Adrenal gland (tissue), 19 donors: ENCODE measurements at places on chromosomes 7 and 10. TPM values are rescaled to one million over a fixed set of nuclear protein-coding genes. Genes with fewer than 3 reads are reported as not detected.

- H3K4me3 ChIP-seq = no peak overlapping the region
- H3K27me3 ChIP-seq = no peaks in the 10 kb centered on the region
- no peaks in the 10 kb centered on the region for H3K36me3 ChIP-seq
- no peak overlapping the region for H3K27ac ChIP-seq
- H3K4me1 ChIP-seq = peaks cover 14% of the 10 kb centered on the region
- no peak for DNase-seq
Measured at GRCh38 chr10:49000437-49001398, 61.1 kb upstream of the LRRC18 start.

DNA sequence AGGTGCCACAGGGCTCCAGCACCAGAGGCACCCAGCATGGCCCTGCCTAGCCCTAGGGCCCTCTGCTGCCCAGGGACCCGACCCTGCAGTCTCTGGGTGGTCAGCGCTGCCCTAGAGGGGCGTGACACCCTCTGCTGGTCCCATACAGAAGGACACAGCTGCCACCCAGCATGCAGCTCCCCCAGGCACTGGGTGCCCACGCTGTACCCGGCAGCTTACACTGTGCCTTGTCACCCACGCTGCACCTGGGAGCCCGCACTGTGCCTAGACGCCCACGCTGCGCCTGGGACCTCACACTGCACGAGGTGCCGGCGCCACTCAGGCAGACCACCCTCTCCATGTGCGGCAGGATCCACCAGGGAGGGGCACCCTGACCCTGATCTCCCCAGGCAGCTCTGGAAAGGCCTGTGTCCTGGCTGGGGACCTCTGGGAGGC, 55.2 kb downstream of the PWWP2B start:
- DNase-seq = no peak
- H3K27me3 ChIP-seq = no peaks in the 10 kb centered on the region
- H3K4me3 ChIP-seq = no peak overlapping the region

DNA sequence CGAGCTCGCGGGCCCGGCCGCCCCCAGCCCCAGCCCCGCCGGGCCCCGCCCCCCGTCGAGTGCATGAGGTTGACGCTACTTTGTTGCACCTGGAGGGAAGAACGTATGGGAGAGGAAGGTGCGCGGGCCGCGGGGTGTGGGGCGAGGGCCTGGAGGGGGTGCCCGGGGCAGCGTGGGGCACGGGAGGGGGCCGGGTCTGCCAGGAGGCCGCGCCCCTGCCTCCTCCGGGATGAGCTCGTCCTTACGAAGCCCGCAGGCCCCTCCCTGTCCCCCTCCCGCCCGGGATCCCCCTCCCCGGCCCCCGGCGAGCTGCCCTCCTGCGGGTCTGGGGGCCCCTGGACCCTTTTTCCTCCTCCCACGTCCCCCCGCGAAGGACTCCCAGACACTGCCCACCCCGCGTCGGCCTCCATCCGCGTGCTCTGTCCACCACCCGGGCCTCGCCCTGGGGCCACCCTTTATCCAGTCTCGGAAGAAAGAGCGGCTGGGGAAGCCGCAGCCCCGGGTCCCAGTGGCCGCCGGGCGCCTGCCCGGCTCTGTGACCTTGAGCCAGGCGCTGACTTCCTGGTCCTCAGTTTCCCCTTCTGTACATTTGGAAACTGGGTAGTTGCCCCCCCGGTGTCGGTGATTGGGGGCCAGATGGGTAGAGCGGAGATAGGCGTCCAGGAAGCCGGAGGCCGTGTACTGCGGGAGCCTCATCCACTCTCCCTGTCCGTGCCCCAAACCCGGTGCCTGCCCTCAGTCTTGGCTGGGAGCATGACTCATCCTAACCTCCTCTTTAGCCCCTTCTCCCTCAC, 521 bp downstream of the LIMK1 start:
- no peaks in the 10 kb centered on the region for H3K36me3 ChIP-seq
- H3K27me3 ChIP-seq = no peaks in the 10 kb centered on the region
- peaks cover 21% of the 10 kb centered on the region for H3K4me1 ChIP-seq
- peak; percentile 61 for DNase-seq

GRCh38 chr10:97406064-97406463, 4.9 kb upstream of the RRP12 start:
- no peak for DNase-seq
- H3K27me3 ChIP-seq = no peaks in the 10 kb centered on the region
- H3K27ac ChIP-seq = no peak overlapping the region
- H3K4me1 ChIP-seq = peaks cover 19% of the 10 kb centered on the region
- no peaks in the 10 kb centered on the region for H3K36me3 ChIP-seq

DNA sequence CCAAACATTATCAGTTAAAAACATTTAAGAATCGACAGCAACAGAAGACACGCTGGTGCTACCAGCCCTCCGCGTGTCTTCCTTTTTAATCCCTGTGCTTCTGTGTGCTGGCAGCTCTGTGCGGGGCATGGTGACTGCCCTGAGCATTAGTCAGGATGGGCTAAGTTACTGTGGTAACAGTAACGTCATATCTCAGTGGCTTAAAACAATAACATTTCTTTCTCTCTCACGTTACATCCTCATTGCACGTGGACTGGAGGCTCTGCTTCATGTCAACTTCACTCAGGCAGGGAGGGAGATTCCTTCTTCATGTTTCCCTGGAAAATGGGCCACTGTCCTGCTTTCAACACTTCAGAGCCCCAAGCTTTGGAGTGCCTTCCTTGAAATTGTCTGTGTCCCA, 378.5 kb downstream of the CCSER2 start:
- H3K36me3 ChIP-seq = no peaks in the 10 kb centered on the region
- no peaks in the 10 kb centered on the region for H3K4me1 ChIP-seq
- no peak overlapping the region for H3K27ac ChIP-seq
- H3K4me3 ChIP-seq = no peak overlapping the region
- DNase-seq = no peak

DNA sequence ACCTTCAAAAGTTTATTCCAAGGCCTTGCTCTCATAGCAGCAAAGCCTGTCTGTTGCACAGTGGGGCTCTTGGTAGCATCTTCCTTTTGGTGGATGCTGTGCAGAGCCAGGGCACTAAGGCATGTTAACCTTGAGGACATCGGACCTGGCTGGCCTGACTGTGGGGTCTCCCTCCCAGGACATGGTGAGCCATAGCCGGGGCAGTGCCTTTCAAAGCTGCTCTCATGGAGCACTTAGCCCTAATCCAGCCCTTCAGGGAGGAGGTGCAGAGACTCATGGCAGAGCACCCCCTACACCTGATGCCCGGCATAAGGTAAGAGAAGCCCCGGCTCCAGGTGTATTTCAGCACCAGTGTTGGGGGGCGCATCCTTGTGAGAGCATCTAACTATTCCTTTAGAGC, 941.4 kb upstream of the ZNF722 start:
- H3K36me3 ChIP-seq = no peaks in the 10 kb centered on the region
- DNase-seq = no peak
- no peaks in the 10 kb centered on the region for H3K27me3 ChIP-seq
- H3K4me1 ChIP-seq = no peaks in the 10 kb centered on the region

GRCh38 chr10:110366635-110367034, 61.9 kb upstream of the SMNDC1 start:
- H3K36me3 ChIP-seq = no peaks in the 10 kb centered on the region
- no peak overlapping the region for H3K27ac ChIP-seq
- no peak for DNase-seq
- no peak overlapping the region for H3K4me3 ChIP-seq
- H3K4me1 ChIP-seq = no peaks in the 10 kb centered on the region

GRCh38 chr7:26567266-26567665, 275.6 kb downstream of the SNX10 start:
- H3K27me3 ChIP-seq = no peaks in the 10 kb centered on the region
- no peak overlapping the region for H3K27ac ChIP-seq
- DNase-seq = no peak
- H3K36me3 ChIP-seq = no peaks in the 10 kb centered on the region
- H3K4me3 ChIP-seq = no peak overlapping the region
- no peaks in the 10 kb centered on the region for H3K4me1 ChIP-seq

DNA sequence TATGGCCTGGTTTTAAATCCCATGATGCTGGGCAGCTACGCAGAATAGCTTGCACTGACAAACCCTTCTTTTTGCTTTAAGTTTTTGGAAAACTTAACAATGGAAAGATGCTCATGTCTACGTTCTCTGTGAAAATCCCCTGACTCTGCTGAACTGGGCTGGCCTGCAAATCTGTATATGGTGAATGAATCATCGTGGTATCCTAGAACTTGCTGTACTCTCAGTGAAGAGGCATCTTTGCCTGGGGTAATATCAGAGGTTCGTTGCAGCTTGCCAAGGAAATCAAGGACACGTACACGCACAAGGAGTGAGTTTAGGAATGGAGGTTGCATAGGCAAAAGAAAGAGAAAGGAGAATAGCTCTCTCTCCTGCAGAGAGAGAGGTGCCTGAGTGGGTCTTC, 382.0 kb upstream of the ADARB2 start:
- no peaks in the 10 kb centered on the region for H3K4me1 ChIP-seq
- no peak for DNase-seq
- no peak overlapping the region for H3K4me3 ChIP-seq

DNA sequence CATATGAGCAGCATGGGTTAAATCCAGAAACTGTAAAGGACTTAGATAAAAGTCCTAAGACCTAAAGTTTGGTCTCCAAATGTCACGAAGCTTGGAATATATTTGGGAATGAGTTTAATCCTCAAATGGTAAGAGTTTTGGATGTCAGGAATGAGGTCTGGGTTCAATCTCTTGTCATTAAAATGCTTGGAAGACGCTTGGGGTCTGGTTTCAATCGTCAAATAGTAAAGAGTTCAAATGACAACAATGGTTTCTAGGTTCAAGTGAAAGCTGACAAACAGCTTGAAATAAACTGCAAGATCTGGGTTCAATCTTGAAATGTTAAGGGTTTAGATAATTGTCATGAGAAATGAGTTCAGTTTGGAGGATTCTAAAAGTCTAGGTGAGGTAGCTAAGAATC, 385.5 kb upstream of the HPS1 start:
- no peak for DNase-seq
- no peak overlapping the region for H3K4me3 ChIP-seq
- no peak overlapping the region for H3K27ac ChIP-seq
- no peaks in the 10 kb centered on the region for H3K36me3 ChIP-seq

GRCh38 chr10:28680358-28680752, 3.0 kb downstream of the BAMBI start:
- no peak for DNase-seq
- peaks cover 11% of the 10 kb centered on the region for H3K36me3 ChIP-seq
- H3K4me1 ChIP-seq = no peaks in the 10 kb centered on the region
- no peak overlapping the region for H3K27ac ChIP-seq

- H3K36me3 ChIP-seq = no peaks in the 10 kb centered on the region
- H3K27me3 ChIP-seq = no peaks in the 10 kb centered on the region
- H3K27ac ChIP-seq = no peak overlapping the region
- H3K4me3 ChIP-seq = no peak overlapping the region
- no peaks in the 10 kb centered on the region for H3K4me1 ChIP-seq
- no peak for DNase-seq
Measured at GRCh38 chr7:24793982-24794648, 36.9 kb upstream of the GSDME start.

DNA sequence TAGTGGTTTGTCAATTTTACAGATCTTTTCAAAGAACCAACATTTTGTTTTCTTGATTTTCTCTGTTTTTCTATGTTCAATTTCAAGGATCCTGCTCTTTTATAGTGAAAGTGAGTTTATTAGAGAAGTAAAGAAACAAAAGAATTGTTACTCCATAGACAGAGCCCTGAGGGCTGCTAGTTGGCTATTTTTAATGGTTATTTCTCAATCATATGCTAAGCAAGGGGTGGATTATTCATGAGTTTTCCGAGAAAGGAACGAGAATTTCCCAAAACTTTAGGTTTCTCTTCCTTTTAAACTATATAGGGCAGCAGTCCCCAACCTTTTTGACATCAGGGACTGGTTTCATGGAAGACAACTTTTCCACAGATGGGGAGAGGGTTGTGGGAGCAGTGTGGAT, 165.0 kb downstream of the CCSER2 start:
- no peak for DNase-seq
- H3K4me3 ChIP-seq = no peak overlapping the region
- H3K27me3 ChIP-seq = no peaks in the 10 kb centered on the region
- no peak overlapping the region for H3K27ac ChIP-seq

- no peaks in the 10 kb centered on the region for H3K27me3 ChIP-seq
- DNase-seq = no peak
- H3K36me3 ChIP-seq = no peaks in the 10 kb centered on the region
- no peaks in the 10 kb centered on the region for H3K4me1 ChIP-seq
- no peak overlapping the region for H3K4me3 ChIP-seq
- H3K27ac ChIP-seq = no peak overlapping the region
Measured at GRCh38 chr10:84293574-84294016, 34.8 kb upstream of the CCSER2 start.

GRCh38 chr7:147968046-147968610, 622.4 kb upstream of the C7orf33 start:
- no peaks in the 10 kb centered on the region for H3K4me1 ChIP-seq
- no peak overlapping the region for H3K27ac ChIP-seq
- H3K4me3 ChIP-seq = no peak overlapping the region
- H3K36me3 ChIP-seq = no peaks in the 10 kb centered on the region

GRCh38 chr10:114388275-114388674, 16.0 kb downstream of the AFAP1L2 start:
- no peaks in the 10 kb centered on the region for H3K27me3 ChIP-seq
- no peaks in the 10 kb centered on the region for H3K4me1 ChIP-seq
- H3K27ac ChIP-seq = no peak overlapping the region
- no peak for DNase-seq
- no peaks in the 10 kb centered on the region for H3K36me3 ChIP-seq
- no peak overlapping the region for H3K4me3 ChIP-seq

GRCh38 chr7:34011017-34011695, 105.8 kb downstream of the BMPER start:
- H3K4me1 ChIP-seq = peaks cover 3% of the 10 kb centered on the region
- H3K27me3 ChIP-seq = no peaks in the 10 kb centered on the region
- no peaks in the 10 kb centered on the region for H3K36me3 ChIP-seq
- no peak overlapping the region for H3K4me3 ChIP-seq

- no peaks in the 10 kb centered on the region for H3K4me1 ChIP-seq
- no peak overlapping the region for H3K27ac ChIP-seq
- no peak for DNase-seq
- H3K27me3 ChIP-seq = no peaks in the 10 kb centered on the region
Measured at GRCh38 chr7:3762146-3762831, 461.2 kb downstream of the SDK1 start.

GRCh38 chr7:519484-520390, at the start of gene PDGFA:
Gene PDGFA (minus strand): TSS chr7:519846. CDS start chr7:519001, 845 bp downstream.
- H3K4me3 ChIP-seq = peak within 1 kb of the TSS; percentile 66
- H3K27me3 ChIP-seq = peaks cover 26% of the 10 kb centered on the region
- peaks cover 35% of the 10 kb centered on the region for H3K4me1 ChIP-seq
- DNase-seq = peak; percentile 45

- no peaks in the 10 kb centered on the region for H3K36me3 ChIP-seq
- DNase-seq = peak; percentile 45
- H3K4me1 ChIP-seq = peaks cover 5% of the 10 kb centered on the region
- no peaks in the 10 kb centered on the region for H3K27me3 ChIP-seq
Measured at GRCh38 chr7:2313450-2314208, 612 bp downstream of the SNX8 start.

Gene GPR146
- polyA plus RNA-seq = 14.2 TPM

Gene CACNB2
- 21.5 TPM for polyA plus RNA-seq

Gene PLPP4
- polyA plus RNA-seq = 0.09 TPM

Gene PLXDC2
- polyA plus RNA-seq = 12.1 TPM

Gene C10orf95
- polyA plus RNA-seq = not detected

Gene PGAM2
- polyA plus RNA-seq = 20.4 TPM

Gene HOXA11
- 3.0 TPM for polyA plus RNA-seq

Gene CD36
- polyA plus RNA-seq = 7.2 TPM

Gene ADGRA1
- polyA plus RNA-seq = 4.5 TPM

Gene UPK3B
- 0.56 TPM for polyA plus RNA-seq

Gene CADPS2
- polyA plus RNA-seq = 14.6 TPM

Gene FAM13C
- 11.5 TPM for polyA plus RNA-seq

Gene DOCK1
- 8.1 TPM for polyA plus RNA-seq

Gene GIMAP5
- 32.9 TPM for polyA plus RNA-seq

Gene CREB5
- 1.2 TPM for polyA plus RNA-seq

Gene NOS3
- 2.2 TPM for polyA plus RNA-seq

Gene C10orf67
- polyA plus RNA-seq = 0.03 TPM
